Islet precursor cell (in vitro differentiated cells): ENCODE measurements at places on chromosomes 13 and 19.

DNA sequence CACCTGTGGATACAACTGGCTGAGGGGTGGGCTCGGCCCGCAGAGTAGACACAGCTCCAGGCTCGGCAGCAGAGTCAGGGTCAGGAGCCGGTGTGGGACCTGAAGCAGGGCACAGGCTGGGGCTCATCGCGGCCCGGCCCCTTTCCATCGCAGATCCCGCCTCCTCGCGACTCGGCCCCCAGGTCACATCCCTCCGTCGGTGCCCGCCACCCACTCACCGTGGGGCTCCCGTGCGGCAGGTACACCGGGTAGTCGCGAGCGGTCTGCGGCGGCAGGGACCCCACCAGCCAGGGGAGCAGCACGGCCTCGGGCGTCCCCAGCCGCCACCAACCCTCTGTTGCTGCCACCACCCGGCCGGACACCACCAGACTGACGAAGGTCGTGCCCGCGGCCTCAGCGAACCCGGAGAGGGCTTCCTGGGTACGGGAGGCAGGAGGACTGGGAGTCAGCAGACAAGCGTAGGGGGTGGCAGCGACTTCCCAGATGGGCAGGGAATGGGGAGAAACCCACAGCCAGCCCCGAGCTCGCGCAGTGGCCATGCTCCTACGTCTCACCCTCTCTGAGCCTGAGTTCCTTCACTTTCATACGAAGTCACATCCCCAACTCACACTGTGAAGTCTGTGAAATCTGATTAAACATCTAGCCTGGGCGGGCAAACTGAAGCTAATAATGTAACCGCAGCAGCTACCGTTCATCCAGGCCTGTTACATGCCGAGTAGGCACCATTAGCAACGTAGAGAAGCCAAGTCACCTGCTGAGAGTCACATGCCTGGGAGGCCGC is 3.7 kb downstream of the FUZ start:
- peak; percentile 72 for DNase-seq

DNA sequence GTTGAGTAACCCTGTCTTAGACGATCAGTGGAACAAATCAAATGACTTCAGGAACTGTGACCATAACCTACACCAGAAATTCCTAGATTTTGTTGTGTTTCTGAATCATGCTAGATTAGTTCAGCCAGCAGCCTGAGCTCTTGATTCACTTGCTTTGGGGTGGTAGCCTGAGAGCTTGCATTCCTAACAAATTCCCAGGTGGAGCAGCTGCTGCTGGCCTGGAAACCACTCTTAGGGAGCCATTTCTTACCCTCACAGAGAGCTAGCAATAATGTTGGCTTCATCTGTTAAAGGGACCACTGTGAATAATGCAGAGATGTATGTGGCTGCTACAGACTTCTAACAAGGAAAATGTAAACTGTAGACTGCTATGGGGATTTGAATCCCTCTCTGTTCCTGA is 388.1 kb upstream of the PRR20A start:
- peak; percentile 55 for DNase-seq

GRCh38 chr13:20198781-20199180 is 6.0 kb upstream of the GJB2 start:
- no peak for DNase-seq

GRCh38 chr19:41588497-41589209 is 12.7 kb downstream of the CEACAM21 start:
- DNase-seq = peak; percentile 68

DNA sequence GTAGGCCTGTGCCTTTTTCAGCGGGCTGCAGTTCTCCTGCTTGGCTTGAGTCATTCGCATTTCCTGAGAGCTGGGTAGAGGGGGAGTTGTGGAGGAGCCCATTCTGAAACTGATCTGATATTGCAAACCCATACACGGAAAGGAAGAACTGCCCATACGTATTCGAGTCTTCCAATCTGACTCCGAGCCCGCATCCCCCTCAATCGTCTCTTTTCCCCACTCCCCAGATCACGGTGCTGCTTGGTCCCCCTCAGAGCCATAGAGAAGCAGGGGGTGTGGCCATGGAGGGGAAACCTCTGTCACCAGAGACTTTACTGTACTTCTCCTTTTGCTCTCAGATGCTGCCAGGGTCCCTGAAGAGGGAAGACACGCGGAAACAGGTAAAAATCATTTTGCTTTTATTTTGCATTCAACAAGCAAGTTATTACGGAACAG is at the start of gene CD22:
Gene CD22 (plus strand): TSS at position 337 of the 435 bp plus-strand sequence. CDS start 2,854 bp downstream, outside the sequence.
- DNase-seq = no peak

DNA sequence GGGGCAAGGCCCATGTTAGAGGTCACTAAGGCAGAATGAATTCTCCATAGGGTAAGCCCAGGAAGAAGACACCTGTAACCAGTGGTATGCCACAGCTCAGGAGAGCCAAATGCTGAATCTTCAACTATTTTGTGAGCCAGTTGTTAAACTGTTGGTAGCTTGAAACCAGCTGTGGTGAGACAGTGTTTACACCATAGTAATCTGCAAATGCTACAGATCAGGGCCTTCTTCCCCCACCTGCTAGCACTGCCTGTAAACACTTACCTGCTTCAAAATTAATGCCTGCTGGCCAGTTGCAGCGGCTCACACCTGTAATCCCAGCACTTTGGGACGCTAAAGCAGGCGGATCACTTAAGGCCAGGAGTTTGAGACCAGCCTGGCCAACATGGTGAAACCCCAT is 12.1 kb downstream of the FBXL12 start:
- DNase-seq = no peak

- DNase-seq = no peak
These were observed 103.8 kb downstream of the KL start for GRCh38 chr13:33119856-33120543.

- peak; percentile 55 for DNase-seq
These were observed 26.3 kb downstream of the ZNF844 start for GRCh38 chr19:12090807-12091206.

DNA sequence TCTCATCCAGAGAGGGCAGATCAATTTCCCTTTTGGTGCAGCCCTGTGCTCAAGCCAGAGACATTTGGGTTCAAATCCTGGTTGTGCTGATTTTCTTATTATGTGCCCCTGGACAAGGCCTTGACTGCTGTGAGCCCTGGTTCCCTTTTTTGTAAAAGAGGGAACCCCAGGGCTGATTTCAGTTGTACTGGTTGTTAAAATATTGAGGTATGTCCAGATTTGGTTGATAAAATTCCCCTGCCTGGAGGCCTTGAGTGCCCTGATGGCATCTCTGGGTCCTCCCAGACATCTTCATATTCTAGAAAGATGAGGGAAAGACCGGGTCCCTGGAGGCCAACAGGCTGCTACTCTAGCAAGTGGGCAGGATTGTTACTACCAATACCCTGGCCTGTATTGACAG is 14.4 kb upstream of the PLAUR start:
- no peak for DNase-seq

GRCh38 chr13:43357564-43357963 is 334.2 kb downstream of the DNAJC15 start:
- no peak for DNase-seq

GRCh38 chr19:18223860-18224524 is 2.2 kb downstream of the PDE4C start:
- DNase-seq = peak; percentile 92

DNA sequence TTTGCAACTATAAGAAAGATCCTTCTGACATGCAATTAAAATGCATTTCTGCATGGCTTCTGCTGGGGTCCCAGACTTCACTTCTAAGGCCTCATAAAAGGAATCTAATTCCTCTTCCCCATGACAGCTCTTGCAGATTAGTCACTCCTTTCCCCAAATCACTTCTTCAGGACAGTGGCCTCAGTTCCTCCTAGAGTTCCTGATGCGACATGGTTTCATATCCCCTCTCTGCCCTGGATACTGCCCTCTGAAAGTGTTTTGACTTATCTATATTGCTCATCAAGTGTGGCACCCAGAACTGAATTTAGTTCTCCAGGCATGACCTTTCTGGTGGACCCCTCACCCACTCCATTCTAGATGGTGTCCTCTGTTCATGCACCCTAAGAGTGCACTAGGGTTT is 238.1 kb downstream of the FOXO1 start:
- DNase-seq = no peak

DNA sequence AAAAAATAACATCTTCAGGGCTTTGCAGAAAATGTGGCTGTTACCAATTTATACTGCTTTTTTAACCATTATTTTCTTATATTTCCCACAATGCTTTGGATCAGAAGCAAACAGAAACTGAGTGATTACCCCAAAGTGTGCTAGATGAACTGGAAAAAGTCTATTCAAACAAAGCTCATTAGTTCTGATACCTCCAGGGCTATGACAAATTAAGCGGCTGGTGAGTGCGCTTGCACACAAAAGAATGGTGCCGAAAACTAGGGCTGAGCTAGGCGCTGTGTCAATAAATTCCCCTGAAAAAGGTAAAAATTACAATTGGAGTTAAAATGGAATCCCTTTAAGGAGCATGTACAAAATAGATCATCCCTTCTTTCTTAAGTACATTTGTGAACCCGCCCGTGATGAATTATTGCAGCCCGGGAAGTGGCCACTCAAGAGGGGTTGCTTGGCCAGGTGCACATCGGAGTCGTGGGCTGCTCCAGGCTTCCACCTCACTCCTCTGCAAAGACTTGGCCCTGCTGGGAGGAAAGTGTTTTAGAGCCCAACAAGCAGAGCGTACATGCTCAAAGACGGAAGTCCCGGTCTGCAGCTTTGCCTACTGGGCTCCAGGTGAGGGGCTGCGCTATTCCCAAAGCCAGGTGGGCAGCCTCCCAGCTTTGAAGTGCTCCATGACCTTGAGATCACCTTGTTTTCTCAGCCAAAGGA is 164.0 kb upstream of the ZNF507 start:
- DNase-seq = peak; percentile 38

DNA sequence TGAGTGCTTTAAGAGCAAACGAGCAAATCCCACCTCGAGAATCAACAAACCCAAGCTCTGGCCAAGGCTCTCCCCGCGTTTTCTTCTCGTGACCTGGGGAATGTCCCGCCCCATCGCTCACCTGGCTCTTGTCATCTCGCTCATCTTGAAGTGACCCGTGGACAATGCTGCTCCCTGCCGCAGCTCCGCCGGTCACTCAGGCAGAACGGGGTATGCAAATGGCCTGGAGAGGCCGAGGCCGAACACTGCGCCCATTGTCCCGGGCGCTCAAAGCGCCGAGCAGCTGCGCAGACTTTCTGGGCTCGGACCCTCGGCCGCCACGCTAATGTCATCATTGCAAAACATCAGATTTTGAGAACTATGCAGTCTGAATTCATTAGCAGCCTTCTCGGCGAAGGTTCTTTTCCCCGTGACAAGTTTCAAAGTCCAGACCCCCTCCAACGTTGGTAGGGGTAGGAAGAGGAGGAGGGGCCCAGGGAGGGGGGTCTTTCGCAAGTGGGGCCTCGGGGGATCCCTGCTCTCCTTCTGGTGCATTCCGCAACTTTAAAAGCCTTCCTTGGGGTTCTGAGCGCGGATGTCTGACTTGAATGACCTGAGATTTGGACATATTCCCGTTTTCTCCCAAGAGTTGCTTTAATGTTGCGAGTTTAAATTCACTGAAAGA is 39.7 kb downstream of the SOX1 start:
- peak; percentile 91 for DNase-seq

DNA sequence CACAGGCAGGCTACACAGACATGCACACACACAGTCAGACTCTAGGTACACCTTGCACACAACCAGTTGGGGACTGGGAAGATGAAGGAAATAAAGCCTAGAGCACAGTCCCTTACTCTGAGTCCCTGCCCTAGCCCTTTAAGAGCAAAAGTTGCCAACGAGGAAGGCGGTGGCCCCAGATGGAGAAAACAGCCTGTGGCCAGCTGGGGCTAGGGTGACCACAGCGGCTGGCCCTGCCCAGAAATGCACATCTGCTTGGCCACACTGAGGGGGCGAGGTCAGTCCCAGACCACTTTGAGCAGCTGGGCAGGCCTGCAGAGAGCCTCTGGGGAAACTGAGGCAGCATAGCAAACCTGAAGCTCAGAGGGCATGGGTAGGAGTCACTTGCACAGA is 52.3 kb downstream of the PTPRS start:
- peak; percentile 45 for DNase-seq

GRCh38 chr13:99377641-99378040 is 70.4 kb upstream of the GPR183 start:
- peak; percentile 22 for DNase-seq

DNA sequence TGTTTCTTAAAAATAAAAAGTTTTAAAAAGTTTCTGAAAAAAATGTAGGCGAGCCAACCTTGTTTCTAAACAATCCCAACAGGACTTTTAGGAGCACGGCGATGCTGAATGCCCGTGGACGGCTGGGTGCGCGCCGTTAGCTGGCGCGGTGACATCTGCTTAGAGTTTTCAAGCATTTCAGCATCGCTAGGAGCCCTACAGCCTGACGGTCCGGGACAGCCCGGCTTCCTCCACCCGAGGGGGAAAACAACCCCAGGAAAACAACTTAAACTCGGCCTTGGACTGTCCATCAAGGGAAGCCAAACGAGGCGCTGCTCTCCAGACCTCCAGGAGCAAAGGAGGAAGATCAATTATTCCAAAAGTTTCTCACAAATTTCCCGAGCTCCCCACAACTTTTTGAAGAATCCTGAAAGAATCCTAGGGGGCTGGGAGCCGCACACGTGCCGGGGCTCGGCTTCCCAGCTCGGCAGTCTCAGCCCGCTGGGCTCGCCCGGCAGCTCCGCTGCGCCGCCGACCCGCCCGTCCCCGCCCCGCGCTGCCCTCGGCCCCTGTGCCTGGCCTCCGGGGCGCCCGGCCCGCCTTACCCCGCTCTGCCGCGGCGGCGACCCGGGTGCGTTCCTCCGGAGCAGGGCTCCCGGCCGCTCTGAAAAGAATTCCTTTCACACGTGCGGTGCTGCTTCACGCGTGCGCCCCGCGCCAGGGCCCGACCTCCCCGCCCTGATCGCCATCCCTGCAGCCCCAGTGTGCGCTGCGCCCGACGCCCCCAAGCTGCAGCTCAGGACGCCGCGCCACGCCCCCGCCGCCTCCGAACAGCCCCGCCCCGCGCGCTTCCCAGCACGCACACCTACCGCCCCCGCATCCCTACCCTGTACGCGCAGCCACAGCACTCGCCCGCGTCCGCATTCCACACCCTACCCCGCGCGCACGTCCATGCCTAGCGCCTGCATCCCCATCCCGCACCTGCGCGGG is at the start of gene GJA3:
Gene GJA3 (minus strand): TSS at position 747 of the 969 bp plus-strand sequence. CDS start 17,764 bp downstream, outside the sequence.
- peak; percentile 75 for DNase-seq

GRCh38 chr13:113723410-113724015 is 35.5 kb upstream of the TMEM255B start:
- DNase-seq = no peak

DNA sequence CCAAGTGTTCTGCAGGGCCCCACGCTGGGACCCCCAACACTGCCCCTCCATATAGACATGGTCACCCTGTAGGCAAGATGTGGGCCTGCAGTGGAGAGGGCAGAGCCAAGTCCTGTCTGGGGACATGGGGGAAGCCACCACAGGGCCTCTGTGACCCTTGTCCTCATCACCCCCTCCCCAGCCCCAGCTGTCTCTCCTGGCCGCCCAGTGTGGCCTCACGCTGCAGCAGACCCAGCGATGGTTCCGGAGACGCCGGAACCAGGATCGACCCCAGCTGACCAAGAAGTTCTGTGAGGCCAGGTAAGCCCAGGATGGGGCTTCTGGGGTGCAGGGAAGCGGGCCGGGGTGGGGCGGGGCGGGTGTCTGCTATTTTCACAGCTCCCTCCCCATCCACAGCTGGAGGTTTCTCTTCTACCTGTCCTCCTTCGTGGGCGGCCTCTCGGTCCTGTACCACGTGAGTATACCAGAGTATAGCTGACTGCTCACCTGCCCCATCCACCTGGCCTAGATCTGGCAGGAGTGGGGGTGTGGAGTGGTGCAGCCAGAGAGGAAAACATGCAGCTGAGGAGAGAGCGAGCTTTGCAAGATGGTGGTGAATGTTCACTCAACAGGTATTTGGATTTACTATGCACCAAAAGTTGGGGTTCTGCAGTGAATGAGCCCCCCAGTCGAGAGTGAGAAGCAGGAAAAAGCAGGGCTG is 46.4 kb downstream of the CERS4 start:
- DNase-seq = no peak
